ENCODE measurements at places on chromosomes 16 and 17. TPM values are rescaled to one million over a fixed set of nuclear protein-coding genes. Genes with fewer than 3 reads are reported as not detected.

CDRT15L2 gene
- not detected for total RNA-seq

WNT3 gene
- 2.4 TPM for total RNA-seq

NRN1L gene
- total RNA-seq, result 1.5 TPM

TMEM92 gene
- total RNA-seq, result 6.6 TPM

NPIPA5 gene
- total RNA-seq, result 5.7 TPM

Measured in osteocyte (in vitro differentiated cells).